T-helper 9 cell (primary cell): ENCODE measurements at places on chromosomes 2 and 18.

- DNase-seq: no peak
These were observed 74.1 kb upstream of the DSEL start for GRCh38 chr18:67590571-67591141.

DNA sequence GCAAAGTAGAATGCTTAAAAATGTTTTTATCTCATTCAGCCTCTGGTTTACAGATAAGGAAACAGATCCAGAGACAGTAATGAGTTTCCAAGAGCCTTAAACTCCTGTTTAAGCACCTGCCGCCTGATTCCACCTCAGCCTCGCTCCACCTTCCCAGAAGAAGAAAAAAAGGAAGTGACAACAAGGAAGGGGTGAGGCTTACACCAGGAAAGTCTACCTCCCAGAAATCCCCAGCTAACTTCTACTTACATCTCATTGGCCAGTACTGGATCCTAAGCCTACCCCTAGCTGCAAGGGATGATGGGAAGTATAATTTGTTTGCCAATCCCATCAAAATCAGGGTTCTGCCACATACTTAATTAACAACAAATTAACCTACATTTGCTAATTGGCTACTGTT is 15.3 kb upstream of the ARID5A start:
- no peak for DNase-seq

GRCh38 chr2:237572021-237572741 is 5.8 kb downstream of the PRLH start:
- peak; percentile 91 for DNase-seq

DNA sequence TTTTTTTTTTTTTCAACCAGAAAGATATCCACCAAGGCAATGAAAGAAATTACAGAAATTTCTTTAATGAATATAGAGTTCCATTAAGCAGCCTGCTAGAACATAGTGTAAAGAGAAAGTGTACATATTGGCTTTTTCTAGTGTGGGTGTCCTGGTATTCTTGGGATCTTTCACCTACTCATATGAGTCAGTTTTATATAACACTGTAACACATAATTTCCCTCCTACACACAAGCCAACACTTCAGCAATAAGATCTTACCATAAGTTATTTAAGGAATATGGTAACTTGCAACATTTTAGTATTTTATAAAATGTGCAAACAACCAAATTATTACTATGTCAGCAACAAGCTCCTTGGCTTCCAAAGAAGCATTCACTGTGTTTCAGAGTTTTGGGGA is 59.9 kb downstream of the ZRANB3 start:
- DNase-seq: no peak

DNA sequence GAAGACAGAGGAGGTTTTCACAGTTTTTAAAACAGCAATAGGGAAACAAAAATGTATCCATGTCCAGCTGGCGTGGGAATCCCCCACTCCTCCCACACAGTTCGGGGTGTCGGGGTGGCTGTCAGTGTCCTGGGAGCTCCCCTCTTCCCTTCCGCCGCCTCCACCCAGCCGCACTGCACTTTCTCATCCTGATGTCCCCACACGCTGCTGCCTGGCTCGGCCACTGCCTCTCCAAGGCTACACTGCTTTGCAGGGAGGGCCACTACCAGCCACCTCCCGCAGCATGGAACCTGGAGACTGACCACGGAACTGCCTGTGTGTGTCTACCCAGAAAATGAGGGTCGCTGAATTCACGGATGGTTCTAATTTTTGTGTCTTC is 138.7 kb upstream of the CTDP1 start:
- DNase-seq: no peak

DNA sequence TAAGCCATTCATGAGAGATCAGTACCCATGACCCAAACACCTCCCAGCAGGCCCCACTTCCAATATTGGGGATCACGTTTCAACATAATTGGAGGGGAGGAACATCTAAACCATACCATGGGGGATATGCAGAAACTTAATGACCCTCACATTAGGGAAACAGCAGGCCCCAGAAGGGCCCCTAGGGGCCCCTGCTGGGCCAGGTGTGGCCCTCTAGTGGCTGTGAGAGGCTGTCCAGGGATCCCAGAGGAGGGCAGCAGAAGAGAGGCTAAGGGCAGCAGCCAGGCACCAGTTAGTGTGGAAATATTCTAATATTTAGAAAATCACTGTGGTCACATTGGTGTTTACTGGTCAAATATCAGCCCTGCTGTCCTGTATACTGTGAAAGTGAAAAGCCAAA is 49.3 kb upstream of the ANKRD44 start:
- DNase-seq: no peak

GRCh38 chr2:1687254-1687653 is 57.1 kb downstream of the PXDN start:
- no peak for DNase-seq

DNA sequence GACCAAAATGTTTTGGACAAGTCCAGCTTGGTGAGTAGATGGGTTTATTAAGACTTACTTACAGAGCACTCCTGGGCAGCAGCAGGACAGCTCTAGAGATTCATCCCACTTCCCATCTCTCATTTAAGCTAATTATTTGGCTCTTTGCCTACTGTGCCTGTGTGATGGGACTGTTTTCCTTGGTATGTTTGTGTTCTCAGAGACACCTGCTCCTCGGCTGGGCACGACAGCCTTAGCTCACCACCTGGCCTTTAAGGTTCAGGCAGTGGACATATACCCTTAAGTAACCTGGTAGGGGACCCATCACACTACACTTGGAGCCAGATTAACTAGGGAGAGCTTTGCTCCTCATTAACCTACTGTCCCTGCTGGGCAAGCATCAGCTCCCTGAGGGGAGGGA is 41.7 kb upstream of the EFEMP1 start:
- DNase-seq: no peak

GRCh38 chr2:119724656-119725485 is 34.9 kb upstream of the PTPN4 start:
- DNase-seq: no peak

GRCh38 chr2:206611736-206612135 is 30.6 kb upstream of the FAM237A start:
- no peak for DNase-seq

GRCh38 chr2:209694748-209695147 is 76.9 kb upstream of the UNC80 start:
- DNase-seq: no peak

DNA sequence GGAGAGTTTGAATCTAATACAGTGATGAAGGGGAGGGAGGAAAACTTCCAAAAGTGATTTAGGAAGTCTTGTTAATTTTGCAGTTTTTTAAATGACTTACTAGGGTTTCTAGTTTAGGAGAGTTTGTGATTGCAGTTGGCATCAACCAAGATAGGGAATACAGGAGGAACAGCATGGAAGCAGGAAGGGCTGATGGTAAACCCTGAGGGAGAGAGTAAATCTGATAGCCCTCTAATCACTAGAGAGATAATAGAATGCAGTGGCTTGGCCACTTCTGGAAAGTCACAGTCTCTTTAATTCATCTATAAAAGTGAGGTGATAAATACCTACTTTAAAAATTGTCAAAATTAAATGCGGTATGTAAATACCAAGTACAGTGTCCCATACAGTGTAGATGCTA is 5.6 kb downstream of the YPEL5 start:
- no peak for DNase-seq

GRCh38 chr2:48707466-48707865 is 48.1 kb downstream of the LHCGR start:
- no peak for DNase-seq

DNA sequence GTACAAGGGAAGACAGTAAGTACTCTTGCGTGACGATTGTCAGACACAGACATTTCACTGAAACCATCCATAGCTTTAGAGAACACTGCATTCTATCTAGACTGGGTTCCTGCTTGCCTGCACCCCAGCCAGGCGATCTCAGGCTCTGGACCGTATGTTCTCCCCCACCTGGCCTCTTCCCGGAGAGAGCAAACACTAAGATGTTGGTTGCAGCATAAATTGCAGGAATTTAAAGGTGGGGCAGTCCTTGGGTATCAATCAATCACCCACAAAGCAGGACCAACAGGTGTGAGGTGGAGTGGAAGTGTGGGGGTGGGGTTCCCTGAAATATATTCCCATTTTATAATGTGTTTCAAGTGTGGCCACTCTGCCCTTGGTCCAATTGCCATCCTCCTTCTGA is 103.6 kb upstream of the TGFA start:
- DNase-seq: no peak

GRCh38 chr18:62572456-62572855 is 49.6 kb downstream of the ZCCHC2 start:
- no peak for DNase-seq

- no peak for DNase-seq
These were observed at the start of gene SALL3 for GRCh38 chr18:78979730-78980278. Gene SALL3 (plus strand): TSS chr18:78979818. CDS start chr18:78980275, 457 bp downstream.
